ENCODE measurements at places on chromosomes 5 and 9.

DNA sequence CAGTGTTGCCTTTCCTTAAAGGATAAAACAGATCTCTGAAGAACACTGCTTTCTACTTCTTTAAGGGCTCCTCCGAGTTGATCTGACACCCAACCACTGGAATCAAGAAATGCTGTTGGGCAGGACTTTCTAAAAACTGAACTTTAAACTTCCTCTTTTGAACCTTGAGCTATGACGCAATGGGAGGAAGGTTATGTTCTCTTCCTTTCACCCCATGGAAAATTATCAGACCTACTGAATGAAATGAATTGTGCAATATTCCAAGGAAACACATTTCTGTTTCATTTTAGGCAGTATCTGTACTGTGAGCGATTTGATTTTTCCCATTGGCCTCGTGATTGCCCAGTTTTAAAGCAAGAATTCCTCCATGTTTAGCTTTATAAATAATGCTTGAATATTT, 206.0 kb upstream of the PRR16 start:
- DNase-seq = no peak
- H3K36me3 ChIP-seq = no peaks in the 10 kb centered on the region
- no peak overlapping the region for H3K27ac ChIP-seq
- no peaks in the 10 kb centered on the region for H3K27me3 ChIP-seq
- H3K4me3 ChIP-seq = no peak overlapping the region

GRCh38 chr9:88852794-88853193, 138.5 kb upstream of the S1PR3 start:
- no peaks in the 10 kb centered on the region for H3K36me3 ChIP-seq
- H3K4me3 ChIP-seq = no peak overlapping the region
- no peak for DNase-seq

GRCh38 chr9:14415947-14416346, 102.0 kb upstream of the NFIB start:
- no peak overlapping the region for H3K4me3 ChIP-seq
- no peak overlapping the region for H3K27ac ChIP-seq
- H3K4me1 ChIP-seq = no peaks in the 10 kb centered on the region
- no peak for DNase-seq

- H3K27ac ChIP-seq = no peak overlapping the region
- H3K4me1 ChIP-seq = no peaks in the 10 kb centered on the region
- no peaks in the 10 kb centered on the region for H3K27me3 ChIP-seq
- no peak overlapping the region for H3K4me3 ChIP-seq
- H3K36me3 ChIP-seq = no peaks in the 10 kb centered on the region
Observed at GRCh38 chr5:36007366-36007765, 16.2 kb upstream of the UGT3A1 start.

- no peak overlapping the region for H3K27ac ChIP-seq
- H3K4me1 ChIP-seq = no peaks in the 10 kb centered on the region
- no peak for DNase-seq
- H3K4me3 ChIP-seq = no peak overlapping the region
- no peaks in the 10 kb centered on the region for H3K36me3 ChIP-seq
Observed at GRCh38 chr5:131068076-131068475, 97.0 kb downstream of the HINT1 start.

DNA sequence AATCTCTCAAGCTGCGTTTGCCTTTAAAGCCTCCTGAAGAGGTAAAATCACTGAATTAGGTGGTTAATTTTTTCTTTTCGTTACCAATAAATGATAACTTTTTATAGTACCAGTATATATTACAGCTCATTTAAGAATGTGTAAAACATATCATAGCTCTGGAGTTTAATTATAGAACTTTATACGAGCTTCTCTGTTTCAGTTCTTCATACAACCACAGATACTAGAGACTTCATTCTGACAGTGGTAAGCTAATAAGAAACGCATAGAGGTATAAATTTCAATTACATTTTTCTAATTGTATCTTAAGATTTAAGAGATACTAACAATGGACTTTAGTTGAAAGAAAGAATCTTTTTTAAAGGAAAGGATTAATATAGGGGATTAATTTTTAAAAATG, 73.9 kb downstream of the PBX3 start:
- H3K36me3 ChIP-seq = no peaks in the 10 kb centered on the region
- no peak for DNase-seq

GRCh38 chr9:76687861-76688391, 76.3 kb upstream of the PCA3 start:
- peaks cover 22% of the 10 kb centered on the region for H3K4me1 ChIP-seq
- peaks cover 3% of the 10 kb centered on the region for H3K27me3 ChIP-seq
- DNase-seq = no peak

DNA sequence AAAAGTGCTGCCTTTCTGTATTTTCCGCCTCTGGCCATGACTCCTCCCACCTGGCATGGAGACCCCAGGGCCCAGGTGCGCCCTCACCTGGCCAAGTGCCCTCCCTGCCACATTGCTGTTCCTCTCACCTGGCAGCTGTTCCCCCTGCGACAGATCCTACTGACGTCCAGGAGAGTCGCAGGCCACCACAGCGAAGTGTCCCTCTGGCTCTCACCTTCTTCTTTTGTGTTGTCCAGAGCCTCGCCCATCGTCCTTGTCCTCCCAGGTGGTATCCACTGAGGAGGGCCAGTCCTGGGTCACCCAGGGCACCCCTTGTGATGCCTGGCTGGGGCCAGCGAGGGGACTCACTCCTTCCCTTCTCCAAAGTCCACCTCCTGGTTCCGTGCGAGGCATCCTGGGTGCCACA, 2.6 kb downstream of the NKD2 start:
- H3K4me1 ChIP-seq = peaks cover 24% of the 10 kb centered on the region
- H3K36me3 ChIP-seq = no peaks in the 10 kb centered on the region
- peak; percentile 56 for DNase-seq
- no peak overlapping the region for H3K27ac ChIP-seq
- H3K27me3 ChIP-seq = peaks cover 53% of the 10 kb centered on the region

DNA sequence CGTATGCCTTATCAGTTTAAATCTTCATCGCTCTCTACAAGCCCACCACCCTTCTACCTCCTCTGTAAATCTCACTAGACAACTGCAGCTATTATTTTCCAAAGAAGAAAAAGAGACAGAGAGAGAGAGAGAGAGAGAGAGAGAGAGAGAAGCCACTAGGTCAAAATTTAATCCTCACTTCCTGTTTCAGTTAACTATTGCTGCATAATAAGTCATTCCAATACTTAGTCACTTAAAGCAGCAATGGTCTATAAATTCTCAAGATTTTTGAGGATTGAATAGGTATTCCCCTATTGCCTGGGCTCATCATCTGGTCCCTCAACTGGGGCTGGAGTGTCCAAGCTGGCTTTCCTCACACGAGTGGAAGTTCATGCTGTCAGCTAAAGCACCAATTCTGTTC, 68.8 kb downstream of the ITGA1 start:
- H3K4me1 ChIP-seq = peaks cover 14% of the 10 kb centered on the region
- DNase-seq = no peak
- H3K27me3 ChIP-seq = no peaks in the 10 kb centered on the region
- H3K36me3 ChIP-seq = no peaks in the 10 kb centered on the region
- H3K27ac ChIP-seq = no peak overlapping the region
- H3K4me3 ChIP-seq = no peak overlapping the region

DNA sequence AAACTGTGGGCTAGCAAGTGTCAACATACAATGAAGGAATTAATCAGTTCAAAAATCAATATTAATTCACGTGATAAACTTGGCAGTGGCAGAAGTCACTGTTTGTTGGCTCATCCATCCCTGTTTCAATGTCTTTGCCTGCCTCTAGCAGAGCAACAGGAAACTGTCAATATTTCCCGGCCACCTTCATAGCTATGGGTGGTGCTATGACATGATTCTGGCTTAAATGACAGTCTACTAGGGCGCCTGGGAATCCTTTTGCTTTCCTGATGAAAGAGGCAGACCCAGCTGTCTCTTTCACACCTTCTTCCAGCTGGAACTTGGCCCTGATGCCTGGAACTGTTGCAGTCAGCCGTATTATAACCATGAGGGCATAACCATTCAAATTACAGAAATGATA, 72.1 kb upstream of the DNAH5 start:
- DNase-seq = no peak
- H3K27ac ChIP-seq = no peak overlapping the region
- no peaks in the 10 kb centered on the region for H3K4me1 ChIP-seq
- H3K27me3 ChIP-seq = no peaks in the 10 kb centered on the region

- H3K27me3 ChIP-seq = peaks cover 3% of the 10 kb centered on the region
- no peak overlapping the region for H3K27ac ChIP-seq
- DNase-seq = no peak
- no peaks in the 10 kb centered on the region for H3K36me3 ChIP-seq
- H3K4me1 ChIP-seq = no peaks in the 10 kb centered on the region
Observed at GRCh38 chr5:137281201-137281600, 217.9 kb downstream of the SPOCK1 start.

- DNase-seq = no peak
- H3K27ac ChIP-seq = no peak overlapping the region
- H3K4me3 ChIP-seq = no peak overlapping the region
- peaks cover 20% of the 10 kb centered on the region for H3K36me3 ChIP-seq
- H3K4me1 ChIP-seq = no peaks in the 10 kb centered on the region
Observed at GRCh38 chr9:112703304-112703703, 14.6 kb downstream of the INIP start.

- H3K27ac ChIP-seq = no peak overlapping the region
- H3K4me3 ChIP-seq = no peak overlapping the region
- H3K36me3 ChIP-seq = no peaks in the 10 kb centered on the region
- no peaks in the 10 kb centered on the region for H3K27me3 ChIP-seq
- DNase-seq = no peak
- H3K4me1 ChIP-seq = no peaks in the 10 kb centered on the region
Observed at GRCh38 chr5:65813174-65813573, 91.2 kb downstream of the NLN start.

DNA sequence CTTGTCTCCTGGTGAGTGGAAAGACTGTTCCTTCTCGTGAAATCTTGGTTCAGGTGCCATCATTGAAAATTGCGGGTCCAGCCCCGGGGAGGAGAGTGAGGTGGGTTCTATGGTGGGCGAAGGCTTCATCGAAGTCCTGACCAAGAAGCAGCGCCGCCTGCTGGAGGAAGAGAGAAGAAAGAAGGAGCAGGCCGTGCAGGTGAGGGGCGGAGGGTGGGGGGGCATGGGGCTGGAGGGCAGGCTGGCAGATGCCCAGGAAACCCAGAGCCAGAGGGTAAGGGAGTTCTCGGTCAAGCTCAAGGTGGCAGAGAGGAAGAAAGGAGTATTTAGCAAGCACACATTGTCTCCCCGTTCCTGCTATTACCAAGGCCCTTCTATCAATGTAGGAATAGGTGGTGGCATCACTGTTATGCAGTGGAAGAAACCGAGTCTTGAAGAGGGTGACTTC, 24.3 kb upstream of the POMT1 start:
- peak; percentile 60 for DNase-seq
- H3K4me1 ChIP-seq = no peaks in the 10 kb centered on the region
- H3K27me3 ChIP-seq = no peaks in the 10 kb centered on the region
- H3K27ac ChIP-seq = no peak overlapping the region
- no peak overlapping the region for H3K4me3 ChIP-seq

GRCh38 chr5:32534041-32534440, 51.3 kb upstream of the SUB1 start:
- H3K27me3 ChIP-seq = no peaks in the 10 kb centered on the region
- H3K27ac ChIP-seq = no peak overlapping the region
- peaks cover 15% of the 10 kb centered on the region for H3K4me1 ChIP-seq
- H3K4me3 ChIP-seq = no peak overlapping the region
- no peaks in the 10 kb centered on the region for H3K36me3 ChIP-seq

Measured in lower lobe of right lung (tissue), 2 donors.